ENCODE measurements at places on chromosomes 16 and 17. TPM values are rescaled to one million over a fixed set of nuclear protein-coding genes. Genes with fewer than 3 reads are reported as not detected.

DNA sequence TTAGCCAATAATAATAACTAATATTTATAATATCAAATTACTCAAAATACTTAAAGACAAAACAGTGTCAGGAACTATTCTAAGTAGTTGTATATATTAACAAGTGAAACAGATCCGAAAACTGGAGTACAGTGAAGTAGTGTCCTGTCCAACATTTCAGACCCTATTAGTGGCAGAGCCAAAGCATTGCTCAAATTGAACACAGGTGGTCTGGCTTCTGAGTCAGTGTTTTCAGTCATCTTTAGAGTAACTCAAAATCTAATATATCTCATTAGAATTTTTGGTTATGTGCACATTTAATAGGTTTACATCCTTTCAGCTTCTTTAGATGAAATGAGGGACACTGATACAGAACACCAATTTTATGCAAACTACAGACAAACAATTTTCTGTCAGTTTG is 652.5 kb downstream of the CDH11 start:
- no peak for DNase-seq

- DNase-seq: no peak
Measured at GRCh38 chr17:42399121-42399520, 10.9 kb upstream of the STAT3 start.

MYO1C gene
- 28.6 TPM for total RNA-seq

MT1H gene
- not detected for total RNA-seq

ABCC11 gene
- 0.09 TPM for total RNA-seq

DNA sequence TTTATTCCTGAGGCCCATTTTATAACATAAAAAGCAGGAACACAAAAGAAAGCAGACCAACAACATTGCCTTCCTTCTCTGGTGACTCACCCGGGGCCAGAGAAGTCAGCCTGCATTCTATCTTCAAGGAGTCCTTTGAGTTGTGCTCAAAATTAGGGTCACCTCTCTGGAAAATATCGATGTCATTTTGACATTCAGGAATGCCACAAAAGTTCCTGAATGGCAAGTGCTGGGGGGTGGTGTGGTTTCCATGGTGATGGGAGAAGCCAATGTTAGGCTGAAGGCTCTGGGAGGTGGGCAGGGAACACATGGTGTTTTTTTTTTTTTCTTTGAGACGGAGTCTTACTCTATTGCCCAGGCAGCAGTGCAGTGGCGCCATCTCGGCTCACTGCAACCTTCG is 159.6 kb downstream of the HAPSTR1 start:
- no peak for DNase-seq

NHLRC4 gene
- 3.0 TPM for total RNA-seq

GRCh38 chr17:71710816-71711215 is 410.0 kb upstream of the SOX9 start:
- DNase-seq: no peak

HYDIN gene
- not detected for total RNA-seq

APOH gene
- total RNA-seq: not detected

DNA sequence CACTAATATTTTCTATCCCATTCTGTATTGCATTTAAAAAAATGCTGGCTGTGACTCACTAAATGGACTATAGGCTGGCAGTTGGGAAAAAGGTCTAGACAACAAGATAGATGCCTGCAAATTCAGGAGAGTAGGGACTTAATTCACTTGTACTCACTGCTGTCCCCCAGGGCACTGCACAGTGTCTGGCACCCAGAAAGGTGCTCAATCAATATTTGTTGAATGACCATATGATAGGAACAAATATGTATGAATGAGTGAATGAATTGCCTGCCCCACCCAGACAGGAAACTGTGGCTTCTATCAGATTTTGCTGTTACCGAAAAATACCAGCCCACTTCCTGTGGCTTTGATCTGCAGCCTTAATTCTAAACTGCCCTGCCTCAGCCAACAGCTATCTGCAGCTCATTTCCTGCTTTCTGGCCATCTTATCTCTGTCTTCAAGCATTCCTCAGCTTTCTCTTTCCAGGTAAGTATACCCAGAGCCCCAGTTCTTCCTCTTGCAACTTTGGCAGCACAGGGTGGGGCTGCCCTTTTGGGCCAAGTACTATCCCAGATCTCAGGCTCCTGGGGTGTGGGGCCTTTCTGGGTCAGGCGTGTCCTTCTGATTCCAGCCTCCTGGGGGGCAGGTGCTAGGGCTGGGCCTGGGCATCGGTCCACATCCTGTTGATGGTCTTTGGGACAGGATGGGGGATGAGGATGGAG is 15.3 kb upstream of the TNS4 start:
- DNase-seq: peak; percentile 66

GRCh38 chr17:50926523-50926922 is 60.4 kb upstream of the TOB1 start:
- DNase-seq: peak; percentile 68

DNA sequence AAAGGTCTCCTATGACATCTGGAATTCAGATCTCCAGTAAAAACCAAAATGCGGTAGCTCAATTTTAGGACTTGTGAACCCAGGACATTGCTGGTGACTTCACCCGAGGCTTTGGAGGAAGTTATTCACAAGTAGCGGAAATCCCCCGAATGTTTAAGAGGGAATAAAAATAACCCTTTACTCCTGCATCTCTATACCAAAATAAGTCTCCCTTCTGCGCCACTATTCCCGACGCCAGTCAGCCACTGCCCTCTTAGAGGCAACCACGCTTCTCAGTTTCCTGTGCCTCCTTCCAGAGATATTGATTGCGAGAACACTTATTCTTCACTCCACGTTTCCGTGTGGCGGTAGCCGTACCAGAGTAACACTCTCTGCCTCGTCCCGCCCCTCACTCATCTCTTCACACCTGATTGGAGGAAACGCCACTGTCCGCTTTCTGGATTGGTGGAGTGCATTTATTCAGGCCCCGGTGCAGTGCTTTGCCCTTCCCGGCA is 27.4 kb downstream of the EMP2 start:
- DNase-seq: peak; percentile 37

GRCh38 chr16:30166202-30166902 is 17.1 kb upstream of the CORO1A start:
- DNase-seq: peak; percentile 37

B3GNT9 gene
- total RNA-seq: 10.1 TPM

GRCh38 chr17:673200-673681 is 41.4 kb downstream of the VPS53 start:
- DNase-seq: no peak

GRCh38 chr17:77802811-77803220 is 155.7 kb upstream of the TNRC6C start:
- no peak for DNase-seq

DNA sequence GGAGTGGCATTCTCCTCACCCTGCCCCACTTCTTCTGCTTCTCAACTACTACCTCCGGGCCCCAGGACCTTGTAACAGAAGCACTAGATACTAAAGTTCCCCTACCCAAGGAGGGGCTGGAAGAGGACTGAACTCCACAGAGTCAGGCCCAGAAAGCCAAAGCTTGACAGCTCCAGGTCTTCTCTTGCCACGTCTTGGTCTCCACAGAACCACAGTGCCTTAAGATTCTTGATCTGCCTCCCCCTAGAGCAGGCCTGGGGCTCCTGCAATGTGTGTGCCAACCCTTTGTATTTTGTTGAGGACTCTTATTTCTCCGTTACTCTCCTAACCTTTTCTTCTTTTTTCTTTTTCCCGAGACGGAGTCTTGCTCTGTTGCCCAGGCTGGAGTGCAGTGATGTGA is 4.0 kb downstream of the SLC16A13 start:
- no peak for DNase-seq

DNA sequence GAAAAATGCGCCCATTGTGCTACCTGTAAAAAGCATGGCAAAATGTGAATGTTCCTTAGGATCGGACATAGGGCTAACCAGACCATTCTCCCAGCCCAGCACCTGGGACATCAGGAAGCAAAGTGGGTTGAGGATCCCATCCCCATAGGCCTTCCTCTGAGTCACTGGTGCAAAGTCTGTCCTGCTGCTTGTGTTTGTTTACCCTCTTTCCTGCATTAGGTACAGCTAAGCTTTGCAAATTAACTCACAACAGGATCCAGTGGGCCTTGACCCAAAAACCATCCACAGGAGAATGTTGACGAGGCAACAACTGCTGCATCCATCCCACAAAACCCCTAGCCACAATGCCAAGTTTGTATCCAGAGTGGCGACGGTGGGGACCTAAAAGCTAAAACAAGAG is 106.2 kb downstream of the GRIN2A start:
- DNase-seq: no peak

- no peak for DNase-seq
Measured at GRCh38 chr16:70433458-70434103, 5.3 kb downstream of the ST3GAL2 start.

FOXL1 gene
- total RNA-seq: not detected

- peak; percentile 85 for DNase-seq
Measured at GRCh38 chr17:17694169-17695081, 13.2 kb downstream of the RAI1 start.

CHST6 gene
- 0.06 TPM for total RNA-seq

DNA sequence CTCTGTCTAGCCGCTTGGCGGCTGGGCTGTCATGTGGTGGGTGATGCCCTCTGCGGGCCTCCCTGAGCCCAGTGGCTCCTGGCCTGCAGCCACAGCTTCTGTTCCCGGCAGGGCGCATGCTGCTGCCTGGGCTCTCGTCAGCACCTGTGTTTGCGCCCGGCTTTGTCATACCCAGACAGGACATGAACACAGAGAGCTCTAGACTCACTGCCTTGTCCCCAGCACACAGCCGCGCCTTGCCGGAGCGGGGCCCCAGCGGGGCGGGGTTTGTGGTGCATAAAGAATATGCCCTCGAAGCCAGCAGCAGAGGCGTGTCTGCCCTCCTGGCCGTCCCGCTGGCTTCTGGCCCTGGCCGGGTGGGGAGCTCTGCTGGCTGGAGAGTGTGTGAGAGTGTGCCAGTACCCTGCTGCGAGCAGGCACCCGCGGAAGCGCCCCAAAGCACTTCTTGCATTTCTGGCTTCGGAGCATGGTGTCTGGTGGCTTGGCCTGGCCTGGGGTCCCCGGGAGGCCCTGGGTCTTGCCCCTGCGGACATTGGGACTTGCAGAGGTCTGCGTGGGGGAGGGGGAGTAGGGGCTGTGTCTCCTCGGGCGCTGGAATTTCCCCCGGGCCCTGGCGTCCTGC is 14.4 kb downstream of the ASPSCR1 start:
- DNase-seq: no peak

KRTAP4-6 gene
- not detected for total RNA-seq

DNA sequence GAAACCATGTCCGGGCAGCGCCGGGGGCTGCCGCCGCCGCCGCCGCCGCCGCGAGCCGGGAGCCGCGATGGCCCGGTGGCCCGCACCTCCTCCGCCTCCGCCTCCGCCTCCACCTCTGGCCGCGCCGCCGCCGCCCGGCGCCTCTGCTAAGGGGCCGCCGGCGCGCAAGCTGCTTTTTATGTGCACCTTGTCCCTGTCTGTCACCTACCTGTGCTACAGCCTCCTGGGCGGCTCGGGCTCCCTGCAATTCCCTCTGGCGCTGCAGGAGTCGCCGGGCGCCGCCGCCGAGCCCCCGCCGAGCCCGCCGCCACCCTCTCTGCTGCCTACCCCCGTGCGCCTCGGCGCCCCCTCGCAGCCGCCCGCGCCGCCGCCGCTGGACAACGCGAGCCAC is 587 bp downstream of the HS3ST4 start:
- peak; percentile 25 for DNase-seq

GRCh38 chr17:65085397-65085796 is 28.9 kb upstream of the GNA13 start:
- no peak for DNase-seq

DNA sequence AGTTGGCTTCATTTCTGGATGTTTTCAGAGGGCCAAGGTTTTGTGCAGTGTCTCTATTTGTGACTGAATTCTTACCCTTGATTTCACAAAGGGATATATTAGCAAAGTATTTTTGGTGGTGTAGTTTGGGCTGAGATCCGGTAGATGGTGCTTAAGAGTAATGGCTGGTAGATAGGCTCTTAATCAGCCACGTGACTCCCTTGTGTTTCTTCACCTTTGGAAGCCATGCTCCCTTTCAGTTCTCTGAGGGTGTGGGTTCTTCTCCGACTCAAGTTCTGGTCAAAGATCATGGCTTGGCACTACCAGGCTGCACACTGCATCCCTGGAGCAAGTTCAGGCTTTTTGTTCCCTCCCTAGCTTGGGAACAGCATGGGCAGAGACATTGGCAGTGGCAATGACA is 887.3 kb downstream of the CDH8 start:
- DNase-seq: no peak

GRCh38 chr16:50593410-50594150 is 45.4 kb downstream of the NKD1 start:
- DNase-seq: no peak

DNA sequence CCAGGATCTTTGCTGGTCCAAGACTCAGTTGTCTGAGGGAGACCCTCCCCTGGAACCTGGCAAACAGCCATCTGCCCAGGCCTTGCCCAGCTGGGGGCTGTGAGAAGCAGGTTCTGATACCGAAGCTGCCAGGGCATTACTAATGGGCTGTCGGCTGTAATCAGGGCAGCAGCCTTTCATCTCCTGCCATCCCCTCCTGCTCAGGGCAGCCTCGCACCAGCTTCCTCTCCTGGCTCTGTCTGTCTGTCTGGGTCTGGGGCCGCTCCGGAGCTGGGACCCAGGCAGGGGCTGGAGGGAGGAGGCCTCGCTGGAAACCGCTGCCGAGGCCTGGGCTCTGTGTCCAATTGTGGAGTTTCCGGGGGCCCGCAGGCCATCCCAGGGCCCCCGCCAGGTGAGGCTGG is 21.6 kb upstream of the BRD7 start:
- no peak for DNase-seq

GRCh38 chr17:48187872-48188608 is 80.5 kb downstream of the SNX11 start:
- DNase-seq: no peak

- no peak for DNase-seq
Measured at GRCh38 chr17:66304304-66305174, 2.1 kb downstream of the PRKCA start.

KRT36 gene
- total RNA-seq: not detected

DNA sequence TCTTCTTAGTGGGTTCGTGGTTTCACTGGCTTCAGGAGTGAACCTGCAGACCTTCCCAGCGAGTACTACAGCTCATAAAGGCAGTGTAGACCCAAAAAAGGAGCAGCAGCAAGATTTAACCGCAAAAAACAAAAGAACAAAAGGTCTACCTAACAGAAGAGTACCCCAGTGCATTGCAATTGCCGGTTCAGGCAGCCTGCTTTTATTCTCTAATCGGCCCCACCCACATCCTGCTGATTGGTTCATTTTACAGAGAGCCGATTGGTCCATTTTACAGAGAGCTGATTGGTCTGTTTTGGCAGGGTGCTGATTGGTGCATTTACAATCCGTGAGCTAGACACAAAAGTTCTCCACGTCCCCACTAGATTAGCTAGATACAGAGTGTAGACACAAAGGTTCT is 2.0 kb upstream of the ARRB2 start:
- no peak for DNase-seq

GRCh38 chr16:84467256-84467655 is 37.2 kb downstream of the MEAK7 start:
- DNase-seq: peak; percentile 4

- no peak for DNase-seq
Measured at GRCh38 chr16:80610481-80611156, 69.8 kb downstream of the DYNLRB2 start.

GRCh38 chr16:86709902-86710601 is 131.7 kb downstream of the FOXL1 start:
- DNase-seq: no peak
